ENCODE measurements at places on chromosomes 6 and 20.

GRCh38 chr20:5181958-5182357, 55.1 kb downstream of the CDS2 start:
- peak; percentile 72 for DNase-seq

- DNase-seq = peak; percentile 51
These were observed 17.8 kb upstream of the FNDC1 start for GRCh38 chr6:159151266-159151855.

- DNase-seq = no peak
These were observed 110.5 kb upstream of the MTHFD1L start for GRCh38 chr6:150755042-150755441.

DNA sequence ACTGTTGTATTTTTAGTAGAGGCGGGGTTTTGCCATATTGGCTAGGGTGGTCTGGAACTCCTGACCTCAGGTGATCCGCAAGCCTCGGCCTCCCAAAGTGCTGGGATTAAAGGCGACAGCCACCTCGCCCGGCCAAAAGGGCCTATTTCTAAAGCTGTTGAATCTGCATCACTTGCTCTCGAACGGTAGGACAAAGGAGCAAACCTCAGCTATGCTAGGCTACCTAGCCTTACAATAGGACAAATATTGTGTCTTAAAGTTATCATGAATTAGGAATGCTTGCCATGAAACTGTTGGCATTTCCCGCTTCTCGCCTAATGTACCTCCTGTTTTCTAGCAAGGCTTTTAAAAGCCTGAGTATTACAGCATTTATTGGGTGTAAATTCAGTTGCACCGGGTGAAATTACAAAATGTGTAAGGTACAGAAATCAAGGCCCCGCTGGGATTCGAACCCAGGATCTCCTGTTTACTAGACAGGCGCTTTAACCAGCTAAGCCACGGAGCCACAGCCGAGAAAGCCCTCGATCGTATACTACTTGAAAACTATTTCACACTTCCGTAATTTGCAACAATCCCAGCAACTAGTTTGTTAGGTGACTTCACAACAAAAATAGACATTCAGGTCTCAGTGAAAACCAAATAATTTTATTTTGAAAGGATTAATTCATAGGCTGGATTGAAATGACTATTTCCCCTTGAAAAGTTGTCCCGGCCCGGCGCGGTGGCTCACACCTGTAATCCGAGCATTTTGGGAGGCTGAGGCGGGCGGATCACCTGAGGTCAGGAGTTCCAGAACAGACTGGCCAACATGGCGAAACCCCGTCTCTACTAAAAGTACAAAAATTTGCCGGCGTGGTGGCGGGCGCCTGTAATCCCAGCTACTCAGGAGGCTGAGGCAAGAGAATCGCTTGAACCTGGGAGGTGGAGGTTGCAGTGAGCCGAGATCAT, 211.6 kb upstream of the ZNF184 start:
- peak; percentile 96 for DNase-seq

- DNase-seq = peak; percentile 89
These were observed 23.6 kb upstream of the ANKRD60 start for GRCh38 chr20:58251979-58252591.

DNA sequence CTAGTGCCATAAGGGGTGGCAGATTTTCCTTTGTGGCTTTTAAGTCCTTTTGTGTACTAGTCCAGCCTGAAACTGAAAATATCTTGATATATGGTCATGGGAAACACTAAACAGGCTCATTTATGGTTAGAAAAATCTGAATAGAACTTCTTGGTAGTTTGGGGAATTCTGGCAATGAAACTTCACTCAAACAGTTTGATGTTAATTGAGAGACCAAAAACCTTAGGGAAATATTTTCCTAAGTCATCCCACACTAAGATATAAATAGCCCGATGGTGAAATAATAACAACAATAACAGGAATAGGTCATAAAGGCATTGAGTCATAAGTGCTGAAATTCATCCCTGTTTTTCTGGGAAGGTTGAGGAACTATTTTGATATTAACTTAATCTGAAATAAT, 146.2 kb upstream of the SMLR1 start:
- DNase-seq = peak; percentile 52
